ENCODE measurements at places on chromosomes 2 and 18. TPM values are rescaled to one million over a fixed set of nuclear protein-coding genes. Genes with fewer than 3 reads are reported as not detected.
A peak's percentile ranks its signal among the peaks of the same experiment; 100 is the strongest.

DNA sequence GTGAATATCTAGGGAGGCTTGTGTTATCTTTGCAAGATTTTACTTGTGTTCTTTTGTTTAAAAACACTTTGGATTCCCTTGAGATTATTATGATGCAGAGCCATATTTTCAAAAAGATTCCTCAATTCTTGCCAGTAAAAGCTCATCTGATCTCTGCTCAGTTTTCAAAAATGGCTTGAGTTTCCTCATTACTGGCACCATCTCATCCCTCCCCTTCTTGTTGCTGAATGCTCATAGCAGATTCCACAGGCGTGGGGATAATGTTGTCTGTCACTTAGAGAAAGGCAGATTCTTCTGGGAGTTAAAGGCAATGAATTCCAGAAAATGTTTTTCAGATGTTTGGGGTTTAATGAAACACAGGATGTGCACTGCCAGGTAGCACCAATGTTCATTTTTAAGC, 170.4 kb upstream of the TANK start:
- DNase-seq: no peak

GRCh38 chr2:48525269-48525943, 4.5 kb upstream of the STON1 start:
- no peak for DNase-seq

DNA sequence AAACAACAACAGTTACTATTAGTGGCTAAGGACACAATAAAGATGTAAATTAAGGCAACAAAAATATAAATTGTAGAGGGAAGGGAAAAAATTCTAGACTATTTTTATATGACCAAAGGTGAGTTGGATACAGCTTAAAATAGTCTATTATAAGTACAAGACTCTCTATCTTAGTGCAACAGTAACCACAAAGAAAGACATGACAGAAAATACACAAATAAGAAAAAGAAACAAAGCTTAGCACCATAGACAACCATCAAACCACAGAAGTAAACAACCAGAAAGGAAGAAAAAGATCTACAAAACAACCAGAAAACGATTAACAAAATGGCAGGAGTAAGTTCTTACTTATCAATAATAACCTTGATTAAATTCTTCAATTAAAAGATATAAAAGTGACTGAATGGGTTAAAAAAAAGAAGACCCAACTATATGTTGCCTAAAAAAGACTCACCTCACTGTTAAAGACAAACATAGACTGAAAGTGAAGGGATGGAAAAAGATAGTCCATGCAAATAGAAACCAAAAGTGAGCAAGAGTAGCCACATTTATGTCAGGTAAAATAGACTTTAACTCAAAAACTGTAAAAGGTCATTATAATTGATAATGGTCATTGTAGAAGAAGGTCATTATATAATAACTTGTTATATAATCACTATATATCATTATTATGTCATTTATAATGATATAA, 62.5 kb downstream of the USP40 start:
- DNase-seq: no peak

DNA sequence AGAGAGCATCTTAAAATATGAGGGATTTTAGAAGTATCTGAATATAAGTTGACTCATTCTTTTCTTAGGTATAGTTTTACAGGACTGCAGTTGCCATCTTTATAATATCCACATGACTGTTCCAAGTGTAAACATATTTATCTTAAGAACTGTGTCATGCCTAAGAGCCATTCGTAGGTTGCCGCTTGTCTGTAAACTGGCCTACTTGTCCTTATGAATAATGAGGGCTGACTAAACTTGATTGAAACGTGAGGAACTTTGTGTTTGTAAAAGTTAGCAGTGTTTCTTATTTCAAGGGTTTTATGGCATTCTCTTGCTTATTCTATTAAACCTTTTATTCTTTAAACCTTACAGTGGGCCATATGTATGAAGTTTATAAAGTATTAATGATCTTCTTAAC, 99.6 kb downstream of the MAP3K20 start:
- DNase-seq: no peak

DNA sequence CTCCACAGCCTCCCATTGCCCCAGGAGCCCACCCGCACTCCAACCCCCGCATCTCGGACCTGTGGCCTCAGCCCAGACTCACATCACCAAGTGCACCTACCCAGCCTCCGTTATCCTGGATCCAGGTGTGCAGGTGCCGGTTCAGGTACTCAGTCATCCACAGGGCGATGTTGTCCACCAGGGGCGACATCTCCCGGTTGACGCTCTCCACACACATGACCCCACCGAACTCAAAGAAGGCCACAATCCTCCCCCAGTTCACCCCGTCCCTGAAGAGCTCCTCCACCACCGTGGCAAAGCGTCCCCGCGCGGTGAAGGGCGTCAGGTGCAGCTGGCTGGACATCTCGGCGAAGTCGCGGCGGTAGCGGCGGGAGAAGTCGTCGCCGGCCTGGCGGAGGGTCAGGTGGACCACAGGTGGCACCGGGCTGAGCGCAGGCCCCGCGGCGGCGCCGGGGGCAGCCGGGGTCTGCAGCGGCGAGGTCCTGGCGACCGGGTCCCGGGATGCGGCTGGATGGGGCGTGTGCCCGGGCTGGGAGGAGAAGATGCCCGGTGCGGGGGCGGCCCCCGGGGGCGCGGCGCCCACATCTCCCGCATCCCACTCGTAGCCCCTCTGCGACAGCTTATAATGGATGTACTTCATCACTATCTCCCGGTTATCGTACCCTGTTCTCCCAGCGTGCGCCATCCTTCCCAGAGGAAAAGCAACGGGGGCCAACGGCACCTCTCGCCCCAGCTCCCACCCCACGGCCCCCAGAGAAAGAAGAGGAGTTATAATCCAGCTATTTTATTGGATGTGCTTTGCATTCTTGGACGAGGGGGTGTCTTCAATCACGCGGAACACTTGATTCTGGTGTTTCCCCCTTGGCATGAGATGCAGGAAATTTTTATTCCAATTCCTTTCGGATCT, 1.3 kb downstream of the BCL2 start:
- DNase-seq: peak; percentile 66

DNA sequence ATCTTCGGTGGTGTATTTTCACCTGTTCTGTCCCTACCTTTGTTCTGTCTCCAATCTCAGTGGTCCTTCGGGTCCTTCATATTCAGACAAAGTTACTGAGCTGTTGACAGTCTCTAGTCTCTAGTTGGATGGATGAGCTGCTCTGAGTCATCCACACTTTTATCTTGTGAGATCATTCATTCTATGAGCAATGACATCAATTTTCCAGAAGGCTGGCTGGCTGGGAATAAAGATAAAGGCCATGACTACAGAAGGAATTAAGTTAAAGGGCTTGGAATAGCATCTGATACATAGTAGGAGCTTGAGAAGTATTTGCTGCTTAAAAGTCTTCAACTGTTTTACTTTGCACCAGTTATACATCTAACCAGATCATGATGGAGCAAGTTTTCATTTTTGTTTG, 43.1 kb upstream of the SLC39A10 start:
- DNase-seq: no peak

- DNase-seq: peak; percentile 72
Observed at GRCh38 chr2:28408764-28409599, 16.3 kb downstream of the FOSL2 start.

- DNase-seq: no peak
Observed at GRCh38 chr2:135863233-135863632, 13.0 kb downstream of the MCM6 start.

GRCh38 chr2:181241797-181242196, 215.4 kb upstream of the ITGA4 start:
- DNase-seq: no peak

The FOXD4L1 gene
- total RNA-seq: 0.38 TPM
